ENCODE measurements at places on chromosomes 13 and 19.

GRCh38 chr13:99698010-99698815, 196.9 kb downstream of the TM9SF2 start:
- no peak for DNase-seq

GRCh38 chr13:43328907-43329306, 305.5 kb downstream of the DNAJC15 start:
- no peak for DNase-seq

- no peak for DNase-seq
Measured at GRCh38 chr13:102776271-102776670, 2.7 kb upstream of the TEX30 start.

DNA sequence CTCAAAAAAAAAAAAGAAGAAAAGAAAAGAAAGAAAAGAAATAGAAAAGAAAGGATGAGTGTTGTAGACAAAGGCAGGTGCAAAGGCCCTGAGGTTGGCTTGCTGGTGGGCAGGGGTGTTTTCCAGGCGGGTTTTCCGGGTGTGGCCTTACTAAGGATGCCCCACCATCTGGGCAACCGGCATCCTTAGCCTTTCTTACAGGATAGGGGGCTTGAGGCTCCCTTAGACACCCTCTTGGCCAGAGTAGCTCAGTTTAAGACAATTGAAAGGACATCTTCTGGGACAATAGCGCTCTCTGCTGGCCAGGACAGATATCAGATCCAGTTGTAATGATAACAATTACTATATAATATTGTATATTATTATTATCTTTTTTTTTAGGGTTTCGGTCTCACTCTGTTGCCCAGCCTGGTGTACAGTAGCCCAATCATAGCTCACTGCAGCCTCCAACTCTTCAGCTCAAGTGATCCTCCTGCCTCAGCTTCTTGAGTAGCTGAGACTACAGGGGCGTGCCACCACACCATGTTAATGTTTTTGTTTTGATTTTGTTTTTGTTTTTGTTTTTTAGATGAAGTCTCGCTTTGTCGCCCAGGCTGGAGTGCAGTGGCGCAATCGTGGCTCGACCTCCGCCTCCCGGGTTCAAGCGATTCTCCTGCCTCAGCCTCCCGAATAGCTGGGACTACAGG, 1.4 kb upstream of the QTRT1 start:
- DNase-seq, result peak; percentile 27

DNA sequence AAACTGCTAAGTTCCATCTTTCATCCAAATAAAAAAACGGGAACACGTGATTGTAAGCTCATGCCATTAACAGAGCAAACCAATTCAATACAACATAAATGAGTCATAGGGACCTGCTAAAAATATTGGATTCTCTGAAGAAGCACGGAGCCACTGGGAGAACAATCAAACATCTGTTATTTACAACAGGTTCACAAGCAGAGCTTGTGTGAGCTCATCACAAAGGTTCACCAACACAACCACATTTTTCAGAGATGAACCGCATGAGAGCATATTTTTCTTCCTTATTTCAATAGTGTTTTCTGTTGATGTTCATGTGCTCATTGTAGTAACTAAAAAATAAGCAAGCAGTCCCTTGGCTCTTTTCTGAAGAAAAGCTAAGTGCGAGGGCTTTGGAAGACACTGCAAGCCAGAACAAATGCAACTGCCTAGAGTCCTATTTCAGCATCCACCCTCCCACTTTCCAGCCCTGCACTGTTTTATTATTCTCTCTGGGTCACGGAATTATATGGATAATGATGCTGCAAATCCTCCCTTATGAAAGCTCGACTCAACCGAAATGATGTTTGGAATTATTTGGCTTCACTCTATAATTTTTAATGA, 545.8 kb downstream of the LIG4 start:
- DNase-seq, result no peak

GRCh38 chr13:113803409-113804016, 44.5 kb downstream of the TMEM255B start:
- no peak for DNase-seq

DNA sequence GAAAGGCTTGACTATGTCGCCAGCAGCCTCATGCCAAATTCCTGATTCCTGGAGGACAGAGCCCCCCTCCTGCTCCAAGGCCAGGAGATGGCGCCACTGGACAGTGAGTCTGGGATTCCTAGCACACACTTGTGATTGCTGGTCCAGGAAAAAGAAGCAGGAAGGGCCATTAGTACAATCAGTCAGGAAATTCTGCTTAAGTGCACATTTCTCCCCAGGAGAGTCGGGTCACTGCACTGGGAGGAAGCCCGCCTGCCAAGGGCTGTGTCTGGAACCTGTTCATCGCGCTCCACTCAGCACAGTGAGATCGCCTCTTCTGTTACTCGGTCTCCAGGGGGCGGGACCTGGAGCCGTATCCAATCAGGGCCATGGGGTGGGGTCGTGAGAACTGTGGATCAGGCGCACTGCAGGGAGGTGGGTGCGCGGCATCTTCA, 65.1 kb downstream of the ZNF823 start:
- peak; percentile 63 for DNase-seq

DNA sequence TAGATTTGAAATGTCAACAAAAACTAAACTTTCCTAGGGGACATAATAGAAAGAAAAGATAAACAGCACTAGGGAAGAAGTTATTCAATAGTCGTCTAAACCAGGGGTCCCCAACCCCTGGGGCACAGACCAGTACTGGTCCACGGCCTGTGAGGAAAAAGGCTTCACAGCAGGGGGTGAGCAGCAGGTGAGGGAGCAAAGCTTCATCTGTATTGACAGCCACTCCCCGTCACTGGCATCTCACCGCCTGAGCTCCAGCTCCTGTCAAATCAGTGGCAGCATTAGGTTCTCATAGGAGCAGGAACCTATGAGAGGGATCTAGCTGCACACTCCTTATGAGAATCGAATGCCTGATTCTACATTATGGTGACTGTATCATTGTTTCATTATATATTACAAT, 382.7 kb downstream of the MYO16 start:
- DNase-seq, result no peak

DNA sequence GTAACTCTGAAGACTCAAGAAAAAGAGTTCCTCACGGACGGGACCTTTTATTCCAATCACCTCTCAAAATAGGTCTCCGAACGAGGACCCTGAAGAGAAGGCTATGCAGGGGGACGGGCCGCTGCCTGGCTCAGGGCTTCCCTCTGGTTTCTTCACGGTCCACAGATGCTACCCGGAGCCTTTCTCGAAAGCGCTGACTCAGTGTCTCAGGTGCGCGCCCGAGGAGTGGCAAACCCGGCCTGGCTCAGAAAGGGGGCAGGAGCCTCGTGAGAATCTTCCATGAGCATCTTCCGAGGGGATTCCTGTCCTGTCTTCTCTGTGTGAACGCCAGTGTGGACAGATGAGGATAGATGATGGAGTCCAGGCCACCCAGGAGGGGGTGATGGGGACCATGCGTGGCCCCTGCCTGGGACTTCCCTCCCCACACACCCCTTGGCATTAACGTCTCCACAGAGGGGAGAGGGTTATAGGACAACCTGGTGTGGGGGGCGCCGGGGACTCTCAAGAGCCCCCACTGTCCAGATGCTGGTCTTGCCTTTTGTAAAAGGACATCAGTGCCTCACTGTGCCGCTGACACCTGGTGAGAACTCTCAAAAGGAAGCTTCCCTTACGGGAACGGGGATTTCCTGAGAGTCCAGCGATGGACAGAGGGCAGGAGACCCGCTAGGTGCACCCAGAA, 16.5 kb downstream of the LSM4 start:
- no peak for DNase-seq

DNA sequence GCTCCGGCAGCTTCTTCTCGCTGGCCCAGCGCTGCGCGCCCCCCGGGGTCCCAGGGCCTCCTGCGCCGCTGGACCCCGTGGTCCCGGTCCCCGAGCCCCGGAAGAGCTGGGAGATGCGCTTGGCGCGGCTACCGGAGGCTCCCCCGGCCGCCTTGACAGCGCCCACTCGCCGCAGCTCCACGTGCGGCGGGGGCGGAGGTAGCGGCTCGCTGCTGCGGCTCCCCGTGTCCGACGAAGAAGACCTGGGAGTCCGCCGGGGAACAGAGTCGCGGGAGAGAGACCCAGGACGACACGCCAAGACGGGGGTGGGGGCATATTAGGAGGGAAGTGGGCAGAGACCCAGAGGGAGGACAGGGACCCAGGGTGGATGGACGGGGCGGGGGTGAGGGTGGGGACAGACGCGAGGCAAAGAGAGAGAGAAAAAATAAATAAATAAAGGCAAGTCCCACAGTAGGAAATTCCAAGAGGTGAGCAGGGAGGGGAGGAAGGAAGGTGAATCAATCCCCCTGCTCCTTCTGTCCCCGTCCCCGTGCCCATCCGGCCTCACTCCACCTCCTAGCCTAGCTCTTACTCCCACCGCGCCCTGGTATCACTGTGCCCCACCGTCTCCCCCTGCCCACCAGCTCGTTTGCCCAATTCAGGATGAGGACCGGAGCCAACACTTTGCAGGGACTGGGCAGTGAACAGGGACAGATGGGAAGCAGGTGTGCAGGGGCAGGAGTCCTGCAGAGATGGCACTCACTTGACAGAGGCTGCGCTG, 826 bp downstream of the RASIP1 start:
- no peak for DNase-seq

All from substantia nigra (tissue), 51 donors.